ENCODE measurements at places on chromosomes 1 and 21.

GRCh38 chr1:235597867-235598553 lies 51.6 kb downstream of the GNG4 start:
- no peak for DNase-seq

- DNase-seq, result no peak
Measured at GRCh38 chr1:82318921-82319320, 518.2 kb downstream of the ADGRL2 start.

GRCh38 chr1:205296154-205296553 lies 25.4 kb downstream of the NUAK2 start:
- no peak for DNase-seq

DNA sequence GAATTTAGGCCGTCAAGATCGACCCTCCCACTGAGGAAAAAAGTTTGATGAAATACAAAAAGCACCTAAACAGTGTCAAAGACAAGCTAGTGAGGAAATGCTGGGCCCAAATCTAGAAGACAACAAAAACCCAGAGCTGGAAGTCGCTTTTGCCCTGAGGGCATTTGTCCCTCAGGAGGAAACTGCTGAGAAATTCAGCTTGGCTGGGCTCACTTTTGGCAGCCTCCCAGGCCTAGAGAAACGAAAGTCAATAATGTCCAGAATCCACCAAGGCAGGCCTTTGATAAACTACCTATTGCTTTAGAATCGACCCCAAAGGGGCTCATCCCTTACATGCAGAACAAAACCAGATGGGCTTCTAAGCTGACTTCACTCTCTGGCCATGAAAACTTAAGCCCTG lies 38.9 kb downstream of the SYT2 start:
- DNase-seq, result no peak

GRCh38 chr21:42340187-42341050 lies 10.4 kb downstream of the TFF2 start:
- DNase-seq, result no peak

DNA sequence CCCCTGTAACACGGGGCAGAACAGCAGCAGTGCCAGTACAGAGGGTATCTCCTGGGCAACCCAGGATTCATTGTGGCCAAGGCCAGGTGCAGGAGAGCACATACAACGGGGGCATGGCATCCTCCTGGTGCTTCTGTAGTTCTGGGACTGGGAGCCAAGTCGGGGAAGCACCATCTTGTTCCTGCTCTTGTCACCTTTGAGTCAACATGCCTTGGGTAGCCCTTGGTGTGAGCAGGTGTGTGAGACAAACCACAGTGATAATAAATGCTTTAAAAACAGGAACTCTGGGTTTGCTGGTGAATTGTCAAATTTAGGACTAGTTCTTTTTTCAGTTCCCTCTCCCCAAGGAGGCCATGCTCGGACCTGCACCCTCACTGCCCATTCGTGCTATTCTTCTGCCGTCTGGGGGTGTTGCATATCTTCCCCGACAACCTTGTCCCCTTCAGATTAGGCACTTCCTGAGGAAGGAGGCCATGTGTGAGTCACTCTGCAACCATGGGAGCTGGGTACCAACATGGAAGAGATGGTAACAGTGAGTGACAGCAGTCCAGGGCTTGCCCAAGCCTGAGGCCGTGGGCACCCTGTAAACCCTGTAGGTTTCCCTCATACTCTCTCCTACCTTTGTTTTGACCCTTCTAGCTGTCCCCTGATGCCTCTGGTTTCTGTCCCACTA lies 150.2 kb downstream of the GRIK3 start:
- no peak for DNase-seq

- DNase-seq, result no peak
Measured at GRCh38 chr1:168408539-168408865, 127.8 kb downstream of the TBX19 start.

DNA sequence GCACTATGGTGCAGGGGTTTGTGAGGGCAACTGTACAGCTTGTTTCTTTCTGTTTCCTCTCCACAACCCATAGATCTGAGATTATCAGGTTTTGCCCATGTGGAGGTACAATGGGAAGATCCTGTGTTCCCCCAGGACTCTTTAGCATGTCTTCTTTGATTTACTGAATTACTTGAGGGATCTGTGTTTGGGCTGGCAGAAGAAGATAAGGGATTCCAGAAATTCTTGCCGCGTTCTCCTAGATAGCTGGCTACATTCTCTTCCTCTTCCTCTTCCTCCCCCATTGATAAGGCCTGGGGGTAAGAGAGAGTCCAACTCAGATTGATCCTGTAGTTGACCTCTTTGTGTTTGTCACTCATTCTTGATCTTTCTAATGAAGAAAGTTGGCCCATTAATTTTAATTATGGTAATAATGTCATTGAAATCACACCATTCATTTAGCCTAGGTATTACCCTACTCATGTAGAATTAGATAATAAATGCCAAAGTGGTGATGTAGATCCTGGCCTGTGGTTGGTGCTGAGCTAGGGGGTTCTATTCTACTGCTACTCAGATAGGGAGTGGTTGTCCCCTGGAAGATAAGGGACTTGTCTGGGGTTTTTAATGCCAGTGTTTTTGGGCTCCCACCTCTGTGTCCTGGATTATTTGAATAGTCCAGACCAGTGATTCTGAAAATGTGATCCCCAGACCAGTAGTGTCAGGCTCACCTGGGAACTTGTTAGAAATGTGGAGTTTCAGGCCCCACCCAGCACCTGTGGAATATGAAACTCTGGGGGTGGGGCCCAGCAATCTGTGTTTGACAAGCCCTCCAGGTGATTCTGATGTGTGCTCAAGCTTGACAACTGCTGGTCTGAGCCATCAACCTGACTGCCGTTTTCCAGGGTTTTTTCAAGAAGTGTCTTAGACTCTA lies 122.2 kb downstream of the NOS1AP start:
- no peak for DNase-seq

DNA sequence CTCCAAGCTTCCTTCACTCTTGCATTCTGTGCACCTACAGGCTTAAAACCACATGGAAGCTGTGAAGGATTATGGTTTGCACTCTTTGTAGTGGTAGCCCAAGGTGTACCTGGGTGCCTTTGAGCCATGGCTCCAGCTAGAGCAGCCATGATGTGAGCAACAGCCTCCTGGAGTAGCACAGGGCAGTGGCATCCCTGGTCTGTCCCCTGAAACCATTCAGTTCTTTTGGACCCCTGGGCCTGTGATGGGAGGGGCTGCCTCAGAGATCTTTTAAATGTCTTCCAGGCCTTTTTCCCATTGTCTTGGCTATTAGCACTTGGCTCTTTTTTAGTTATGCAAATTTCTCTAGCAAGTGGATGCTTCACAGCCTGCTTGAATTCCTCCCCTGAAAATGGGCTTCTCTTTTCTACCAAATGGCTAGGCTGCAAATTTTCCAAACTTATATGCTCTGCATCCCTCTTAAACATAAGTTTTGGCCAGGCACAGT lies 47.4 kb downstream of the CLCA4 start:
- no peak for DNase-seq

GRCh38 chr21:36203603-36203889 lies 46.9 kb downstream of the DOP1B start:
- peak; percentile 61 for DNase-seq

- DNase-seq, result no peak
Measured at GRCh38 chr1:62198781-62199125, 4.1 kb downstream of the L1TD1 start.

DNA sequence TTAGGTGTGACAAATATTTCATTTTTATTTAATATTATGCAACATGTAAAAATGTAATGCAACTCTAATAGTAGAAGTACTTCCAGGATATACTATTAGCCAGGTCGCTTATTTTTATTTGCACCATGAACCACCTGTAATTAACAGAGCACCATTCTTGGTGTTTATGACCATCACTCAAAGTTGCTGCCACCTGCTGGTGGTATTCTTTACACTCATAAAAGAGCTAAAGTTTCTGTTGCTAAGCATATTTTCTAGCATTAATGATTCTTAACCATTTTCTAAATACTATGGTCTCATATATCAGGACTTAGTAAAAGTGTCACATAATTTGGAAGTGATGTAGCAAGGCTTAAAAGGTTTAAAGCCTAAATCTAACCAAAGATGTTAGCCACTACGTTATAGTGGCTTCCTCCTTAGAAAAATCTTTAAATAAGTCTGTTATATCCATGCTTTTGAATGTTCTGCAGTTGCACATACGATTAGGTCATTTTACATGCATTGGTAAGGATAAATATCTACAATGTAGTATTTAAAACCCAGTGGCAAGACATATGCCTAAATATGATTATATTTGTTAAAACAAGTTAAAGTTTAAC lies 244.5 kb downstream of the NEGR1 start:
- peak; percentile 21 for DNase-seq

GRCh38 chr1:206106328-206107167 lies 10.6 kb downstream of the AVPR1B start:
- DNase-seq, result peak; percentile 62

- DNase-seq, result no peak
Measured at GRCh38 chr1:166338105-166338504, 171.3 kb upstream of the FAM78B start.

GRCh38 chr1:231705806-231706760 lies 79.5 kb downstream of the DISC1 start:
- DNase-seq, result peak; percentile 13

DNA sequence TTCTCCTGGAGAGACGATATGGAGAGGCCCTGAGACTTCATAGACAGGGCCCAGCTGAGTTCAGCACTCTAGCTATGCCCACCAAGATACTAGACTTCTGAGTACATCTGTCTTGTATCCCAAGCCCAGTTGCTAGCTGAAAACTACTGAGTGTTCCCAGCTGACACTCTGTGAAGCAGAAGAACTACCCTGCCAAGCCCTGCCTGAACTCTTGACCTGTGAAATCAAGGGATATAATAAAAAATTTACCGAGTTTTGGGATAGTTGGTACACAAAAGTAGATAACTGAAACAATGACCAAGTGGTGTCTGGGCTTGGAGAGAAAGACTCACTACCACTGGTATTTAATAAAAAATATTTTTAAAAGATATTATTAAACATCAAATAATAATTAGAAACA lies 267.5 kb downstream of the TRABD2B start:
- DNase-seq, result no peak

- peak; percentile 45 for DNase-seq
Measured at GRCh38 chr1:205438213-205439158, 16.6 kb upstream of the LEMD1 start.

- no peak for DNase-seq
Measured at GRCh38 chr1:117838911-117839310, 90.5 kb downstream of the GDAP2 start.

- DNase-seq, result no peak
Measured at GRCh38 chr1:11952455-11953109, 18.1 kb downstream of the PLOD1 start.

GRCh38 chr1:205704903-205705302 lies 24.6 kb upstream of the SLC45A3 start:
- peak; percentile 66 for DNase-seq

DNA sequence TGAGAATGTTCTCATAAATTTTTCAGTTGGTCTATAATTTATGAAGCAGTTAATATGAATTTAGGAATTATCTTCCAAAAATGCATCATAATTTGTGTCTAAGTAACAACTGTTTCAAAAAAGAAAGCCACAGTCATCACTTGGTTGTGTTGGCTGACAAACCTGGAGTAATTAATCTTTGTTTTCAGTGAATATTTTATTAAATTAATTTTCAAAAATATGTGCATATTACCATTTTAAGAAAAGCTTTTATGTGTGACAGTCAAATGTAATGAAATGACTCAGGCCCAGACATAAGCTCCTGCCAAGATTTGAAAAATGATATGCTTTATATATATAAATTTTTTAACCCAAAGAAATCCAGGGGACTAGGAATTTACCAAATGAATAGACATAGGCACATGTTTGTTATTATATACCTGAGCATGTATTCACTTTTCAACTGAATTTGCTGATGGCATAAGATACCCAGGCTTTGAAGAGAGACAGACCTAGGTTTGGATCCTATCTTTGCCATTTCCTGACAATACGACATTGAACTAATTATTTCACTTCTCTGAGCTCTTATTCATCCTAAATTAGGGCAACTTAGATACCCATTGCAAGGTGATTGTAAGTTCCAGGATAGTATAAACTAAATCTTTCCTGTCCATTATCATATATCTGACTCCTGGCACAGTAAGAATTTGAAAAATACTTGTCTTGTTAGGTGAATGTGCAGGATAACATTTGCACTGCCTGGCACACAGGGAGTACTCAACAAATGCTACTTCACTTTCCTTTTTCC lies 729.5 kb upstream of the ADGRL2 start:
- DNase-seq, result no peak

DNA sequence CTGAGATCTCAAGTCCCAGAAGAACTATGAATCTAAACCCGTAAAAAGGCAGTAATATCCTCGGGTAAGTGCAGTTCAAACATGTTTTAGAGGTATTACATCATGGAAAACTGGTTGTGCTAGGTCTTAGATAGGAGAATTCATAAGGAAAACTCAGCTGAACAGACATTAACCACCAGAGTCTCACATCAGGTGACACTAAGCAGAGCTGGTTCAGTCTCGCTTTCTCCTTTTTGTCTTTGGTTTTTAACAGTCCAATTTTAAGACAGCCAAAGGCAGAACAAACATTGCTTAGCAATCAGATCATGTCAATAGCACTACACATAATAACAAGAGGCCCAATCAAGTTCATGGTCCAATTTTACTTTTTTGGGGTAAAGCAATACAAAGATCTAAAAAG lies 63.1 kb upstream of the MUTYH start:
- DNase-seq, result no peak

- no peak for DNase-seq
Measured at GRCh38 chr1:204885288-204885711, 14.6 kb downstream of the NFASC start.

- DNase-seq, result no peak
Measured at GRCh38 chr1:91809317-91809716, 76.6 kb downstream of the TGFBR3 start.

GRCh38 chr21:45920824-45921600 lies 60.6 kb upstream of the COL6A1 start:
- DNase-seq, result no peak

DNA sequence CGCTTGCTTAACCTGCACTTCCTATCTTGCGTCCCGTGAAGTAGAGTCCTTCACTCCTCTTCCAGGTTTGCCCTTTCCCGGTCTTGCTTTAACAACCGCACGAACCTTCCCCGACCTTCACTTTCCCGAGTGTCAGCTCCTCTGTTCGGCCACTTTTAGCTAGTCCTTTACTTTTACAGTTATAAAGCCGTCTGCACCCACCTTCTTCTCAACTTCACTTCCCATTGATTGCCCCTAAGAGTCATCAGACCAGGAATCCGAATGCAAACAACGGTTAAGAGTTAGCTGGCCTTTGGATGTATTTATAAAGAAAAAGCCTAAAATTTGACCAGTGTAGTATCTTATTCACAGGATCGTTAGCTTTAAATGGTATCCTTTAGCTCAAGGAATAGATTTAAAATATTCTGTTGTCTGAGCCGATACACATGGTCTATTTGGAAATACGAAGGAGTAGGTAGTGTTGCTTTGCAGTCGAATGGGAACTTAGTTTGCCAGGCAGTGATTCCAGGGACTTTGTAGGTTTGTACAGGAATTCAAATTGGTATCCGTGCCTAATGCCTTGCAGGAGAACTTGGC lies 1.4 kb downstream of the PPP2R5A start:
- DNase-seq, result peak; percentile 28

- no peak for DNase-seq
Measured at GRCh38 chr1:66372522-66373101, 161.3 kb upstream of the SGIP1 start.

DNA sequence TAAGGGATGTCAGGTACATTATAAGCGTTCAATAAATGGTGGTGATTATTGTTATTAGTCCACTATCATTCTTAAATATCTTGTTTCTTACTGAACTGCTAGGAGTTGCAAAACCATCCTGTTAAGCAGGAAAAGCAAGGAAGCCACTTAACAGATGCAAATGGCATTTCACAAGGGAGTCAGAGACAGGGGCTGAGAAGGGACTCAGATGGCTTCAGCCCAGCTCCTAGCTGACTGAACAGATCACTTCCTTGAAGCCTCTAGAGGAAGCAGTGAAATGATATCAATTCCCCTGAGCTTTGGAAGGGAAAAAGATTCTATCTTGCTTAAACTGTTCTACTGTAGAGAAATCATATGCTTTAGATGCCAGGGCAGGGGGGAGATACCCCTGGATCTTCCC lies 151.5 kb downstream of the ST6GALNAC5 start:
- no peak for DNase-seq

All from inflammatory macrophage treated with lipopolysaccharide for 1 hour (primary cell).